ENCODE measurements at places on chromosomes 11 and 22.

DNA sequence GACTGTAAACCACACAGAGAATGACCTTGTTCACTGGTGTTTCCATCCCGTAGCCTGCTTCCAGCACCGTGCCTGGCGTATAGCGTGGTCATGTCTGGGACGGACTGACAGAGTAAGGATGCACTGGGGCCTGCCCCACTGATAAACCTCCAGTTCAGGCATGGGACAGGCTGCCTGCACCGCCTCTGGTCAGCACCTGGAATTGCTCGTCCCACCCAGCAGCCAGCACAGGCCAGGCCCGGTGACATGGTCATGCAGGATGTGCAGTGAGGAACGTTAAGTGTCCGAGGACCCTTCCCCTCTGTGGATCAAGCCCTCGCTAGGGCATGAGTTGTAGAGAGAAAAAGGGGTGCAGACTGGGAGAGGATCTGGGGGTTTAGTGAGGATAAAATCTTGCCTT, 44.8 kb downstream of the LMO1 start:
- DNase-seq = no peak

DNA sequence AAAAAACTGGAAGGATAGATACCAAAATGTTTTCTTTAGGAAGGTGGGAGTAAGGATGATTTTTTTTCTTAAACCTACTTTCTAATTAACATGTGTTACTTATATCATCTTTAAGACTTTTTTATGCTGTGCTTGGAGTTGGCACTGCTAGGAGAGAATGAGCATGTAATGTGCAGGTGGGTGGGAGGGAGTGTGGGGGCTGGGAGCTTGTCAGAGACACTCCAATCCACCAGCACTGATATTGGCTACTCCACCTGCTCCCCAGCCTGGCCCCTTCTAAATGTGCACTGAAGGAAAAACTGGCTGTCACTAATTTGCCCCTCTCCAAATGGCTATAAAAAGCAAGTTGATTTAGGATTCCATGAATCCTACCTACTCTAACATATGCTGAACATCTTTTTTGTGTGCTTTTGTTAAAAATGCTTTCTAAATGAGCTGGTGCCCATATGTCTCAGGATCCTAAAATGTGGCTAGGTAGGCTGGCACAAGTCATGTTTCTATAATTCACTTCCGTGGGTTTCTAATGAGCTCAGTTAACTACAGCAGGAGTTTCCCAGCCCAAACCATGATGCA, 44.3 kb upstream of the BMAL1 start:
- no peak for DNase-seq

DNA sequence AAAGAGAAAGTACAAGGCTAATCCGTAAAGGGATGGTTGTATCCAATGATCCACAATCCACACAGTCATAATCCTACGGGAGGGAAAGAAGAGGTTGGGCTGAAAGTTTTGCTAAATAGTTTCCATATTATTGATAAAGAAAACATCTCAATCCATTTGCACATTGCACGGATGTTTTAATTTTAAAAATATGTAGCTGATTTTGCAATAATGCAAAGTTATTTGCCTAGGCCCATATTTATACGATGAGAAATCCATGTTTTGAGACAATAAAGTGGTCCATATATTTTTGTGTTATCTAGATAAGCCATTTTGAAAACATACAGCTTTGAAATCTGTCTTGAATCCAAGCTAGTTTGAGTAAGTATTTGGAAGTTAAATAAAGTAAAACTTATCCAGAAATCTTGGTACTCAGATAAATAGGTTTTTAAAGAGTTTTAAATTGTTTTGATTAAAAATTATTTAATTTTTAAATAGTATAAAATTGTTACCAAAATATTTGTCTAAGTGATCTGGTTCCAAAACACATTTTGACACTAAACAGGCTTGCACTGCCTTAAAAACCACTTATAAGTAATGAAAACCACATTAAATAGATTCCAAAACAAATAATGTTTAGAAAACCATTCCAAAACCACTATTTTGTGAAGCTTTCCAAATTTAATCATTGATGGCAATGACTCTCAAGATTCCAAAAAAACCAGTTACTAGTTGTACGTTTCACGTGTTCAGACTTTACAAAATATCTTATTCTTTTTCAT, 38.2 kb upstream of the PAMR1 start:
- DNase-seq = no peak

- no peak for DNase-seq
These were observed 48.8 kb downstream of the ACAT1 start for GRCh38 chr11:108170184-108170583.

DNA sequence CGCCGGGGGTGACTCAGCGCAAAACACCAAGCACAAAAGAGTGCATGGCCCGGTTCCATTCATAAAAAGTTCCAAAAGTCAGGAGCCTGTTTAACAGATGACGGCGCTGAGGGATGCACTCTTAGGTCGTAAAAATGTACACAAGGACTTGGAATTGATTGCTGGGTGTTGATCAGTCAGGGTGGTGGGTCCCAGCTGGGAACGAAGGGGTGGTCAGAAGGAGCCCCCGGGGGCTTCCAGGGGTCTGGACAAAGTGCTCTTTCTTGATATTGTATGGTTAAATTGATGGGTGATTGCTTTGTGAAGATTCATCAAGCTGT, 20.7 kb downstream of the IFITM10 start:
- no peak for DNase-seq

GRCh38 chr11:36073411-36074203, 129.7 kb downstream of the LDLRAD3 start:
- no peak for DNase-seq

- no peak for DNase-seq
These were observed 15.4 kb upstream of the OR4D5 start for GRCh38 chr11:123924027-123924426.

- DNase-seq = no peak
These were observed 602 bp upstream of the INPP5J start for GRCh38 chr22:31122196-31122531.

DNA sequence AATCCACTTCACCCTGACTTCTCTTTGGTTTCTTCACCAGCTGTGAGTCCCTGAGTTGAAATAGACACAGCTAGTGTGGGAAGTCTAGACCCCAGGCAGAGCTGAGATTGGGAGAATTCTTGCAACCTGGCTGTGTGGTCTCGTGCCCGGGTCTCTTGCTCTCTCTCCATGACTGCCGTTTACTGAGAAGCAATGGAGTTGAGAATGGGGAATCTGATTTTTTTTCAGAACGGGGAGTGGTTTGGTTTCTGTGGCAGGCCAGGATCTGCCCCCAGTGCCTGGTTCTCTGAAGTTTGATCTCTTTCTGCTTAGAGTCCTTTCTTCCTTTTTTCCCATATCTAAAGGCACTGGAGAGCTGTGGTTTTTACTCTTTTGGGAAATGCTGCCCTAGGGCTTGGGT, 1.5 kb downstream of the SIDT2 start:
- DNase-seq = no peak

- no peak for DNase-seq
These were observed 16.2 kb upstream of the USP2 start for GRCh38 chr11:119397740-119398139.

GRCh38 chr11:16028419-16028818, 327.9 kb downstream of the SOX6 start:
- no peak for DNase-seq

DNA sequence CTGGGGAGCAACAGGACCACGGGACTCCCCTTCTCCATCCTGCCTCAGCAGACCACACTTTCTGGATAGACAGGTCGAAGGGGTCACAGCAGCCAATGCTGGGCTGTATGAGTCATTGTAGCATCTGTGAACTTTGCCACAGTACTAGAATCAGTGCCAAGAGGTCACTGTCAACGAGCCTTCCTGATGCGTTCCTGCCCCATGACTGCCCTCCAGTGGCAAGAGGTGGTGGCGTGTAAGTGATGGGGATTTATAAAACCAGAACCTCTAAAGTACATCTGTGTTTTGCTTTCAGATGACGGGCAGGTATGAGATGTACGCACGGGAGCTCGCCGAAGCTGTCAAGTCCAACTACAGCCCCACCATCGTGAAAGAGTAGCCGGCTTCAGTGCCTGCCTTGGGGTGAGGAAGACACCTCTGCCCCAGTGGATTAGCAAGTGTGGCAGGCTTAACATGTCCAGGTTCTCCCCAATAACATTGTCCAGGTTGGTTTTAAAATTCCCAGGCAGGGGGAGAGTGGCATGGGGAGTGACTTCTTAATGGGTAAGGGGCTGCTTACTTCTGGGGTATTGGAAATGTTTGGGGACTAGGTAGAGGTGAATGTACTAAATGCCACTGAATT, 29.4 kb downstream of the GUCD1 start:
- peak; percentile 74 for DNase-seq

GRCh38 chr11:122703541-122704272, 48.2 kb downstream of the UBASH3B start:
- peak; percentile 30 for DNase-seq

GRCh38 chr11:120386774-120387371, 50.7 kb downstream of the ARHGEF12 start:
- DNase-seq = no peak

GRCh38 chr11:115848611-115849010, 344.4 kb upstream of the CADM1 start:
- DNase-seq = no peak

DNA sequence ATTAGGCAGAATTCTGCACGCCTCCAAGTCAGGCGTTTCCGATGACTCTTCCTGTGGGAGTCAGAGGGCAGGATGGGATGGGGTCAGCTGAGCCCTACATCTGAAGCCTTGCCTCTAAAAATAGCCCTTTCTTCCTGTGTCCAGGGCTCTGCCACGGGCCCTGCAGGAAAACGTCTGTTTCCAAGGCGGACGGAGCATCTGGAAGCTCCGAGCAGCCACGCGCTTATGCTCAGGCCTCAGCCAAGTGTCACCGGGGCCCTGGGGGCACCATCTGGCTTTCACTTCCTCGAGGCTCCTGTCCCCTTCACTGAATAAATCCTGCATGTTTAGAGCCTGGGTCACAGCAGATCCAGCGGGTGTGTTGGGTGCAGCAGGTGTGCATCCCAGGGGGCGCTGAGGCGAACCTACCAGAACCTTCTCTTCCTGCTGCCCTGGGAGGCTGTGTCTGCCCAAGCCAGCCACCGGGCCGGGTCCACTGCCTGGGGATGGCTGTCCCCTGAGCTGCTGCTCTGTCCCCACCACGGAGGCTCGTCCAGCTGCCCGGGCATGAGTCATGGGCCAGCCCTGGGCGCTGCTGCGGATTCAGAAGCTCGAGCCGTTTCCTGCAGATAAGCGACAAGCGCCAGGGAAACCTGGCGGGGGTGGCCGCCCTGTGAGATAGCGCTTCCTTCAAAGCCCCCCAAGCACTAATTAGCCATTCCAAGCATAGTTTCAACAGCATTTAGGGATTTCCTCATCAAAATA, 32.0 kb upstream of the LINC01488 start:
- no peak for DNase-seq

GRCh38 chr11:108726077-108726800, 61.4 kb downstream of the DDX10 start:
- DNase-seq = no peak

DNA sequence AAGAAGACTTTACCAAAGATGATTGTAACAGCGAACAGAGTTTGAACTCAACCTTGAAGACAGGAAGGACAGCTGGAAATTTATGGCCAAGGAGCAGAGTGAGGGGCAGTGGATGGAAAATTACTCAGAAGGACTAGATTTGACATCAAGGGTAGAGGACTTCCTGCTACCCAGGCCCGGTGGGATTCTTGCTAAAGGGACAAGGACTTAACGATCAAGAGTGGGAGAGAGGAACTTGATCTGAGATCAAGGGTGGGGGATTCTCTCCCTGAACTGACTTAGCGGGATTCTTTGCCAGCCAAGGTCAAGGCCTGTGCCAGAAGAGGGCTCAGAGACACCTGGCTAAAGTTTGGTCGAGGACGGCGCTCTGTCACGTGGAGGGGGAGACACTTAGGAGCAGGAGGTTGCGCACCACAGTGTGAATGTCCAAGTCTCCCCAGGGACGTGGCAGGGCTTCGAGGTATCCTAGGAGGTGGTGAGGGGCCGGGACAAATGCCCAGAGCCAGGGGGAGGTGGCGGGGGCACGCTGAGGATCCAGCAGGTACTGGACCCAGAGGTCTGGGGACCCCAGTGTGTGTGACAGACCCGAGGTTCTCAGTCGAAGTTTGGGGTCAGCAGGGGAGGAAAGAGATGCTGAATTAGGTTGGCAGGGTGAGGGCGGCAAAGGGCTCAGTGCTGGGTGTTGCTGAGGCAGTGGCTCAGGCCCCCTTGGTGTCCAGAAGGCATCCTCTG, 46.1 kb upstream of the SHISAL1 start:
- DNase-seq = no peak

GRCh38 chr11:14232652-14233051, 126.3 kb downstream of the RRAS2 start:
- no peak for DNase-seq

GRCh38 chr11:74400606-74401005, 2.4 kb upstream of the PGM2L1 start:
- DNase-seq = no peak

DNA sequence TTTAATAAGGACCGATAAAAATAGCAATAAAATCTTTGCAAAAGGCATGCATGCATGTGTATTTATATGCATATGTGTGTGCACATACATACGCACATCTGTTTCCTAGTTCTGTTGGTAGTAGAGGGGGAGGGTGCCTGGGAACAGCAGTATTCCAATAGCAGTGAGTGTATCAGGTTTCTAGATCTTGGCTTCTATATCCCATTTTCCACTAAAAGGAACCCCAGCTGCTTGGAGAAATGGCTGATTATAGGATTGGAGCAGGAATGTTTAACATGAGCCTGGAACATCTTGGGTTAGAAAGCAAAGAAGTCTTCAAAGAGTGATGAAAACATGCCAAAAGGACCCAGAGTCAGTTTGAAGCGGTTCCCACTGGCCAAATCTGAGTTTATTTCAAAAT, 21.0 kb downstream of the TNRC6B start:
- DNase-seq = no peak

GRCh38 chr11:123247496-123247799, 52.4 kb upstream of the CLMP start:
- no peak for DNase-seq

GRCh38 chr11:20015529-20016427, 144.5 kb downstream of the DBX1 start:
- DNase-seq = no peak

DNA sequence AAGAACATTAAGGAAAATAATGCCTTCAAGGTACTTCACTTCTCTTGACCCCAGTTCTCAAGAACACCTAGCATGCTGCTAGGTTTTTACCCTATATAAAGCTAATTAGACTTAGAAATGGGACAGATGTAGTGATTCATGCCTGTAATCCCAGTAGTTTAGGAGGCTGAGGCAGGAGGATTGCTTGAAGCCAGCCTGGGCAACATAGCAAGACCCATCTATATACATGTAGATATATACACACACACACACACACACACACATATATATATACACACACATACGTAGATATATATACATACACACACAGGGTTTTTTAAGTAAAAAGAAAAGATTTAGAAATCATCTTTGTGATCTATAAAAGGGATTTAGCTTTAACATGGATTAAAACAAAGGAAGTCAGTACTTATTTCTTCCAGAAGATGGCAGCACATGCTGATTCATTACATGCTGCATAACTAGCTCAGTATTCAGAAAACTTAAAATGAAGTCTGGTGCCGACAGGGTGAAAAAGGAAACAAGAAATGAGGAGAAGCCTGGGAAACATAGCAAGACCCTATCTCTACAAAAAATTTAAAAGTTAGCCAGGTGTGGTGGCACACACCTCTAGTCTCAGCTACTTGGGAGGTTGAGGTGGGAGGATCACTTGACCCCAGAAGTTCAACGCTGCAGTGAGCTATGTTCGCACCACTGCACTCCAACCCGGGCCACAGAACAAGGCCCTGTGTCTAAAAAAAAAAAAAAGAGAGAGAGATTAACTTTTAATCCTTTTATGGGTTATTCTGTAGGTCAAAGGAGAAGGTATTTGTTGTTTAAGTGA, 28.5 kb upstream of the RBX1 start:
- DNase-seq = peak; percentile 3
